ENCODE measurements at places on chromosomes 2 and 18.

- DNase-seq, result no peak
Observed at GRCh38 chr18:26777351-26778053, 88.0 kb downstream of the AQP4 start.

DNA sequence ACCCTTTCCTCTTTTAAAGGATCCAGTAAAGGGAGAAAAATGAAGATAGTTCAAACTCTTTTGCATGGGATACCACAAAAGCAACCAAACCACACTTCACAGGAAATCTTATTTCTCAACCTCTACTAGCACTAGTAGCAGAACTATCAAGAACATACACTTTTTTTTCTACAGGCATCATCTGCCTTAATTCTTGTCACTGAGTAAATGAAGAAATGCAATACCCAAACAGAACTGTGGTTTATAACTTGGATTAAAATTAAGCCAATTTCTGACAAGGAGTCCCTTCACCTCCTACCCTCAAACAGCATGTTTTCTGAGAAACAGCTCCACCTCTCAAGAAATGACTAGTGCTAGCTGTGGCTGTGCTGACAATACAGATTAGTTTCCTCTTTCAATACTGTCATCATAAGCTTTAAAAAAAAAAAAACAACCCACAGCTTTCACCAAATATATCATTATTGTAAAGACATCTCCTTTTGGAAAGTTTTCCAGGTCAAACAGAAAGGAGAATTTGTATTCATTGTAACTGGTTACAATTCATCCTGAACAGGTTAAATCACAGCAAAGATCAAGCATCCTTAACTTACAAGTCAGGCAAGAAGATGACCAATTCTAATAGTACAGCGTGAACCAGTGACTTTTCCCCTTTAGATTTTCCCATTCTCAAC is 44.4 kb downstream of the PTPN2 start:
- peak; percentile 15 for DNase-seq

GRCh38 chr2:207704671-207705070 is 6.8 kb upstream of the CCNYL1 start:
- DNase-seq, result no peak

DNA sequence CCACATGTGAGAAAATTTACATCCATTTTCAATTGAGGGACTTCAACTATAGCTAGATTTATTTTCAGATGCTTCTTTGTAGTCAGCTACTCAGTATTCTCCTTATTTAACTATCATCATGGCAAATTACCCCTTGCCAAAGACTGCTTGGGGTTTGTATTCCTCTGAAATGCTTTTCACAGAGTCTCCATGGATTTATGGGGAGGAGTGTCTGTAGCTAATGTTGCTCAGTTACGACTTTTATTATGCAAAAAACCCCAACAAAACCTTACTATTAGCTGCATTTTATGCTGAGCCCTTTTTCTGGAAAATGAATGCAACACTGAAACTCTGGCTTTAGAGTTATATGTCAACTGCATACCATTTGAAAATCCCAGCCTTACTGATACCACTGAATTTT is 78.6 kb downstream of the RFTN2 start:
- no peak for DNase-seq

DNA sequence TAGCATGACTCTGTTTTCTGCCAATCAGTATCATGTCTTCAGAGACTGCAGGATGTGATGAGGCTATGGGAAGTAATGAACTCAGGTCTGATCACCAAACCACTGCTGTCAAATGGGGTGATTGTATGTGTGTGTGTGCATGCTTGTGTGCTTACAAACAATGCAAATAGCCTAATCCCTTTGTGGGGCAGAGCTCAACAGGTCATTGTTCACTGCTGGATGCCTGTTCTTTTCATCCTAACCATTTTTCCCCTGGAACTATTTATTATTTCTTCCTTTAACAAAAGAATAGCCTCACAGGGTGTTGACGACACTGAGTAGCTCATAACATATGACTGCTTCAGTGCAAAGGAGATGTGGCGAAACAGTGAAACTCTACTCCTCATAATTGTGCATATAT is 55.9 kb downstream of the NXPH2 start:
- no peak for DNase-seq

GRCh38 chr2:1055014-1055595 is 104.5 kb downstream of the SNTG2 start:
- DNase-seq, result no peak

DNA sequence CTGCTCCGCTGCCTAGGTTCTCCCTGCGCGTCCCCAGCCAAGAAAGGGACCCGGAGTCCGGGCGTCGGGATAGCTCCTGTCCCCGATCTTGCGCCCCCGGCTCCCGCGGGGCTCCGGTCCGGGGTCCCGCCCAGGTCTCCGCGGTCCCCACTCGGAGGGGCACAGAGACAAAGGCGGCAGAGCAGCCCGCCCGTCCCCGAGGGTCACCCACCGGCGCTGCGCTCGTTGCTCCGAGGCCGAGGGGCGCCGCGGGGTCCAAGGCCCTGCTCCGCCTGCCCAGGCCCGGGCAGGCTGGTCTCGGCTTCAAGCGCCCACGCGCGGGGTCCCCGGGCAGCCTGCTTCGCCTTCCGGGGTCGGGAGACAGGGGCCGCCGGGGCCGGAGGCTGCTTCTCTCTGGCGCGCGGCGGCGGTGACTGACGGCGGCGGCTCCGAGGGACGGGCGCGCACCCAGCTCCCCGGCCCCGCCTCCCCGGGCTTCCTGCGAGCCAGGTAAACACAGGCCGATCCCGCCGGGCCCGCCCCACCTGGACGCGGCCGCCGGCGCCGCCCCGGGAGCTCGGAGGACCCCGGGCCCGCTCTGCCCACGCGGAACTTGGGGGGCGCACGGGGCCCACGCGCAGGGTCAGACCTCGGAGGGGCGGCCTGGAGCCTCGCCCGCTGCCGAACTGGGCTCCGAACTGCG is at the start of gene MBP:
Gene MBP (minus strand): TSS at position 415 of the 682 bp plus-strand sequence. CDS start 27,522 bp downstream, outside the sequence.
- peak; percentile 60 for DNase-seq

DNA sequence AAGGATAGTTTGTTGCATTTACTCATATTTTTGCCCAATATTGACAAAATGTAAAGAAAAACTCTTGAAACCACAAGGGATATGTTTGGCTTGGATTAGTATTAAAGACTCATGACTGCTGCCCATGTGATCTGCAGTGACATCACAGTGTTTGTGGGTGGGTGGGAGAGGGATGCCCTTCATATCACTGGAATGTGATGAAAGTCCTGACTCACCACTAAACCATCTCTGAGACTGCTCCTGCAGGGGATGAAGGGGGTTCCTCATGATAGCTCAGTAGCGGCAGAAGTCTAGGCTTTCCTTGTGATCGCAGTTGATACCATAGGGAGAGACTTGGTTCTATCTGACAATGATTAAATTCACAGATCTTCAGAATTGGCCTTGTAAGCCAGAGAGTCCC is 451.2 kb downstream of the CNTNAP5 start:
- no peak for DNase-seq

GRCh38 chr18:77133835-77134496 is 1.4 kb upstream of the MBP start:
- no peak for DNase-seq

GRCh38 chr2:165794536-165794928 is 485 bp upstream of the GALNT3 start:
- peak; percentile 53 for DNase-seq

- no peak for DNase-seq
Observed at GRCh38 chr2:110124939-110125691, 9.5 kb upstream of the MALL start.

- no peak for DNase-seq
Observed at GRCh38 chr2:223470602-223471001, 131.6 kb downstream of the SCG2 start.

- no peak for DNase-seq
Observed at GRCh38 chr2:1995987-1996386, 251.7 kb upstream of the PXDN start.

- no peak for DNase-seq
Observed at GRCh38 chr2:48450936-48451602, 78.9 kb upstream of the STON1 start.

DNA sequence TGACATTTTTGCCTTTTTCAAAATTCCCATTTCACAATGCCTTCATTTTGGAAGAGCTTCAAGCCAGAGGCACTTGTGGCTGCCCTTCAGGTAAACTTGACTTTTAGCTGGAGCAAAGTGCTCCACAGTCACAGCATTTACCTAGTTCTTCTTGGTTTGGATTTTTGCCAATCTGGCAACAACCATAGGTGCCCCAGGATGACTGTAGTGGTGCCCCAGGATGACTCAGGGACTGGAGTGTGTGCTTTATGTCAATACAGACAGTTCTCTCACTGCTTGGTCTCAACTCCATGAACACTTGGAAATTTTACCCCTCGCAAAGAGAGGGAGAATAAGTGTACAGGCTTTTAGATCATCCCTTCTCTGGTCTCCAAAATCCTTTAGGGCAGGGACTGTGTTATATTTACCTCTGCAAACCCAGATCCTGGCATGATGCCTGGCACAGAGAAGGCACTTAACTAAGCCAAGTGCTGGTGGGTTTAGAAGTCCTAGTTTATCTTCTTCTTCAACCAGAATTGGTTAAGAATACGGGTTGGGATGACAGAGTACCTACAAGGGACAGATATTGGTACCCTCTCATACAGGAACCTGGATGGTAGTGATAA is 15.3 kb upstream of the PTPN4 start:
- DNase-seq, result peak; percentile 34

DNA sequence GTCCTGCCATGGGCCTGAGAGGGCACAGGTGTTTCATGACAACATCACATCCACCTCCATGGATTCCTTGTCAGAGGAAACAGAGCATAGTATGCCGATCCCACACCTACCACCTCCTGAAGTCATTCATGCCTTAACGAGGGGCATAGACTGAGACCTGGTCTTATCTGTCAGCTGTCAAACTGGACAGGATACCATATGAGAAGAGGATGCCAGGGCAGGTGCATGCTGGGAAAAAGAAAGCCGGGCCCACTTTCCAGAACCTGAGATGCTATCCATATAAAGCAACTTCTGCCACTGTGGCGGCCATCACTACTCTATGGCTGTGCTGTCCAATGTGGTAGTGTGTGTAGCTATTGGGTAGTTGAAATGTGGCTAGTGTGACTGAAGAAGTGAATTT is 116.0 kb upstream of the SIX2 start:
- no peak for DNase-seq

DNA sequence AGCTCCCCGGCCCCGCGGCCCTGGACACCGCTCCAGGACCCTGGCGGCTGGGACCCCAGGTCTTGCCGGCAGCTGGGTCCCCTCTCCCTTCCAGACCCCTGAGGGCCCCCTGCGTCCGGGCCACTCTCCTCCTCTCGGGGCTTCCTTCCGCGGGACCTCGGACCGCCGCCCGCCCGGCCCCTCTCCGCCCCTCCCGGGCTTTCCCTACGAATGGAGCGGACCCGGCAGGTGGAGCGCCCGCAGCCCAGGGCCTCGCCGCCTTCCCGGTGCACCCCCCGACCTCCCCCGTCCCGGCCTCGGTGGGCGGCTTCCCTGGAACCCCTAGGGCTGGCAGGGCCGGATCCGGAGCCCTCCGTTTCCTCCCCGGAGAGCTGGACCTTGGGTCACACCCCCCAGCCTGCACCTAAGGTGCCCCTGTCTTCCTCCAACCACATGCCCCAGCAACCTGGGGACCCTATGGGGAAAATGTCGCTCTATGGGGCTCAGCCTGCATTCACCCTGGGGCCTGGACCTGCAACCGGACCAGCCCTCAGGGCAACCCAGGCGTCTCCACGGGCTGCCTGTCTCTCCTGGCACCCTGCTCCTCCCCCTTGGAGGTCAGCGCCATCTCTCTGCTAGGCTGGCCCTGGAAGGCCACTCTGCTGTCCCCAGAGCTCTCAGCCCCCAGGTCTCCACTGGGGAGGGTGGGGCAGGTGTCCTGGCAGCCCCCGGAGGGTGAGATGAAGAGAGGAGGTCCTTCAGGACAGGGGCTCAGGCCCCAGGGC is 730 bp downstream of the B3GNT7 start:
- no peak for DNase-seq

- no peak for DNase-seq
Observed at GRCh38 chr2:20723543-20723942, 56.6 kb downstream of the GDF7 start.

DNA sequence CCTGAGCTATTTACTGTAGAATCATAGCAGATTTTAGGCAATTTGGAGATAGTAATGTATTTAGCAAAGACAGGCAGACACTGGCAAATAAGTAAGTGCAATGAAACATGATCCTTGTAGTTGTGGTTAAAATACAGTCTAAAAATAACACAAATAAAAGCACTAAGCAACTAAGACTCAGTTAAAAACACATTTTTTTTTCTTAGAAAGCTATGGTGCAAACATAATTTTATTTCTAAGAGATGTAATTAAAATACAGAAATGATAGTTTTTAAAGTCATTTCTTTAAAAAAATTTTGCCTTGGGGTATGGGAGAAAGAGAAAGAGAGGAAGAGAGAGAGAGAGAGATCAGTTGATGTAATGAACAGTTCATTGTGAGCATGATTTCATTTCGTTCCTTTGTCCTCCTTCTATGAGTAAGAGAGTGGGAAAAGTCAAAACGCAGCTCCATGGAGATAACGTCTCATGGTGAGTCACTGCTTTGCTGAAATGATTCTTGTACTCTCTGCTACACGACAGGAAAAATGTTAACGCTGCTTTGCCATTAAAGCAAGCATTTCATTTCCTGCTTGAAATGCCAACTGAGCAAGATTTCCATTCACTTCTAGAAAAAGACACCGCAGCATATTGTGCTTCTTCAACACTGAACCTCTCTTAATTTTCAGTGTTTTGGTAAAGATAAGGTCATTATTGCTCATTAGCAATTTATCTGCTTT is 61.3 kb upstream of the PGAP1 start:
- peak; percentile 62 for DNase-seq

GRCh38 chr2:111990856-111991255 is 64.2 kb upstream of the TMEM87B start:
- no peak for DNase-seq

DNA sequence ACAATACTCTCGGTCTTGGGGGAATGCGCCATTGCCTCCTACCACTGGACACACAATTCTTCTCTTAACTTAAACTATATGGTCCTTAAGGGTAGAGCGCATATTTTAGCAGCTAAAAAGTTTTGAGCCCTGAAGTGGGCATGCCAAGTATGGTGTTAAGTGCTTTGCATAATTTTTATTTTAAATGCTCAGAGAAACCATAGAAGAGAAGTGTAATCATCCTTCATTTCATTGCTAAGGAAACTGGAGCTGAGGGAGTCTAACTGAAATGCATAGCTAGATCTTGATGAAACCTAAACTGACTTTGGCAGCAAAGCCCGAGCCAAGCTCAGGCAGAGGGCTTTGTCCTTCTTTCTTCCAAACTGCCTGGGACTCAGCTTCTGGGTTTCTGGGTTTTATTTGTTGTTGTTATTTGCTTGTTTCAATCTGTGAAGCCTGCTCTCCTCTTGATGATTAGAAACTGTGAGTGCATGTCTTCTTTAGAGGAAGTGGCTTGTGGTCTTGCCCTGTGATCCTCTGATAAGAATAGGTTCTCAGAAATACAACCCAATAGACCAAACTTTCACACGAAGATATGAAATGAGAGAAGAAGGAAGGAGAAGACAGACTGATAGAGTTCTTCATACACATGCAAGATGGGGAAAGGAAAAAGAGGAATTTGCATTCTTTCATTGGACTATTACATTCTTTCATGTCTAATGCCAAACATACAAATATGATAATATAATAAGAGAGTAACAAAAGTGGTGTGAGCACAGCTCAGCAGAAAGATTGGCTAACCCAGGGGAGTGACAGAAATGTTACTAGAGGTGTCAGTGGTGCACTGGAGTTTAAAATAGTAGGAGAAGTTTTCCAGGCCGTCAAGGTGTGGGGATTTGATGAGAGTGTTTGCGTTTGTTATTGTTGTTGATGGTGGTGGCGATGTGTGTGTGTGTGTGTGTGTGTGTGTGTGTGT is 7.5 kb upstream of the RNF144A start:
- DNase-seq, result peak; percentile 27

GRCh38 chr2:7816944-7817343 is 864.9 kb upstream of the ID2 start:
- no peak for DNase-seq

All from stimulated activated effector memory CD8-positive, alpha-beta T cell treated with anti-CD3 and anti-CD28 coated beads, Interleukin-12 subunit alpha, Interleukin-12 subunit beta, amount 100 ng/mL, for 72 hours (primary cell).